Bronchial epithelial cell (primary cell): ENCODE measurements at places on chromosomes 16 and 17.

- DNase-seq: no peak
Observed at GRCh38 chr16:1426734-1427471, 4.0 kb upstream of the PERCC1 start.

DNA sequence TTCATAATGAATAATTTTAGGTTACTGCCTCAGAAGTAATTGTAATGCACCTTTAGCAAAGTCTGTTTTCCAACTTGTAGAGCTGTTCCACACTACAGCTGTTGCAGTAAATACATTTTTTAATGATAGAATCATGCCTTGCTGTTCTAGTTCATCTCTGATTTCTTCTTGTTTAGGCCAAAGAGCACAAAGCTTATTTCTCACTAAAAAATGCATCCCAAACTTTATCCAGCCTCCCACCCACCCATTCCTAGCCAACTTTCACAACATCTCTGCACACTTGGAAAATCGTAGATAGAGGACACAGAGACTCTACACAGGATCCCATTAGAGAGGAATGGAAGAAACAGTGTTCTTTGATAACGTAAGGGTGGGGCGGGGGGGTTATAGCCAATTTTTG is 252.2 kb upstream of the DYNLRB2 start:
- no peak for DNase-seq

GRCh38 chr16:69404275-69404805 is 18.5 kb upstream of the TERF2 start:
- peak; percentile 82 for DNase-seq

- DNase-seq: no peak
Observed at GRCh38 chr16:85613604-85614337, 649 bp downstream of the GSE1 start.

DNA sequence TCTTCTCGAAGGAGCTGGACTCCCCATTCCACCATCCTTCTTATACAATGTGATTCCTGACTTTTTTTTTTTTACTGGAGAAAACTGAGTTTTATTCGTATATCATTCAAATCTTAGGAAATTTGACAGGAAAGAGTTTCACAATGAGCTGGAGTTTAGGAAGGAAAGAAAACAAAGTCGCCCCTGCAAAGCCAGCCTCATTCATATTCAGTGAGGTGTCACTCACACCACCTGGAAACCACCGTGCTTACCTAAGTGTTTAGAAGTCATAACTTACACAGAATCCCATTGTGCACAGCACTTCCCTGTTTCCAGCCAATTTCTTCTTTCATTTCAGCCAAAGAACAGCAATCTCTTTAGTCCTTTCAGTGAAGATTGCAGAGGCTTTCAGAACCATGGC is 90.3 kb upstream of the CHMP6 start:
- peak; percentile 89 for DNase-seq

- DNase-seq: no peak
Observed at GRCh38 chr17:33837281-33837680, 417.8 kb upstream of the CCL2 start.

DNA sequence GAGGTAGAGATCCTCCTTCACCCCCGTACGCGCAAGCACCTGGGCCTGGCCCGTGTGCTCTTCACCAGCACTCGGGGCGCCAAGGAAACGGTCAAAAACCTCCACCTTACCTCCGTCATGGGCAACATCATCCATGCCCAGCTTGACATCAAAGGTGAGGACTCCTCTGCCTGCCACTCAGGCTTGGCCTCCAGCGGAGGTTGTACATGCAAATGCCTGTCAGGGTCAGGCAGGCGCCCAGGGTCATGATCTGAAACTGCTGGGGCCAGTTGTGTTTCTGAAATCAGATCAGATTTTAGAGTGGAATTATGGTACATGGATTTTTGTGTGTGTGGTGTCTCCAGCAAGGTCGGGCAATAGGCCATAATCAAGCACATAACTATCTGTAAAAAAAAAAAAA is 3.8 kb downstream of the SETD1A start:
- DNase-seq: no peak

GRCh38 chr17:47957591-47958490 is at the start of gene PRR15L:
TSS of gene PRR15L (minus strand) at chr17:47957883. CDS start at chr17:47953234, 4,649 bp downstream.
- peak; percentile 38 for DNase-seq

DNA sequence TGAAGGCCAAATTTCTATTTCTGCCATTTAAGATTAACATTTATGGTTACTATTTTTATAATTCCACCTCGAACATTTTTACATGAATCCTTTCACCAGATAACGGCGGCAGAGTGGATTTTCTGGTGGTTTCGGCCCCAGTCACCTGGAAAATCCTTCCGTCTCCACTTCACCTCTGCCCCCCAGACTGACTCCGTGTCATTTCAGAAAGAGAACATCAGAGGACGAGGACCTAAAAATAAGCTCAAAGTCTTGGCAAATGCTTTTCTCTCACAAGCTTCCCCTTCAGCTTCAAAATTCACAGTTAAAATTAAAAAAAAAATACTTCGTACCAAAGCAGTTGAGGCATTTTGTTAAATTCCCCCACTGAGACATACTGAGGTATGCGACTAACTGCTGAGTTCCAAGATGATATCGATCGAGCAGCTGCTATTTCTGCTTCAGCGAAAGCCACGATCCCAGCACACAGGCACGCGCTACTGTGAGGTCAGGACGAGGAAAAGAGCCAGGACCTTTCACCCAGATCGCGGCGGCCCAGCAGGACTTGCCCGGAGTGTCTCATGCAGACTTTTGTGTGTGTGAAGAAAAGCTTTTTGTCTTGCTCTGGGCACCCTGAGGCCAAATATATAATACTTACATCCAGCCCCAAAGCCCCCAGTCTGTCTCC is 36.8 kb downstream of the ASPA start:
- DNase-seq: no peak

DNA sequence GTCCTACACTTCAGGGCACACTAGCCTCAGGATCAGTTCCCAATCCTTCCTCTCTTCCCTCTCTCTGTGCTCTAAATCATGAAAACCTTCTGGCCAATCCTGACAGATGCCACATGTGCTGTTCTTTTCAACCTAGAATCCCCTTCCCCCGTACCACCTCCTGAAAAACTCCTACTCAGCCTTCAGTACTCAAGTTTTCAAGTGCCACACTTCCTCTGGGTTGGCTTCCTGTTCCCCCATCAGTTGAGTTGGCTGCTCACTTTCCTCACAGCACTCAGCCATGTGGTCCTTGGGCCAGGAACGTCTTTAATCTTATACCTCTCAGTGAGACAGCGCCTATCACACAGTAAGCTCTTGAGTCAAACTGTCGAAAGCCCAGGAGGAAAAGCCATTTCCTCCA is 3.3 kb downstream of the ASPHD1 start:
- no peak for DNase-seq

DNA sequence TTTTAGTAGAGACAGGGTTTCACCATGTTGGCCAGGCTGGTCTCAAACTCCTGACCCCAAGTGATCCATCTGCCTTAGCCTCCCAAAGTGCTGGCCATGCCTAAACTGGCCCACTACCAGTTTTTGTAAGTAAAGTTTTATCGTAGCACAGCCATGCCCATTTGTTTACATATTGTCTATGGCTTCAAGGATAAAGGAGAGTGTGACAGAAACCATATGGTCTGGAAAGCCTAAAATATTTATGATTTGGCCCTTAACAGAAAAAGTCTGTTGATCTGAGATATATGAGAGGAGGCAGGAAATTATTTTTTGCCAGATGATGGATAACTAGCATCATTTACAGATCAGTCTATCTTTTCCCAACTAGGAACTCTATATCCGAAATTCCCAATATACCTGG is 4.5 kb downstream of the AKAP10 start:
- no peak for DNase-seq

GRCh38 chr16:64004116-64004515 is 1117.7 kb downstream of the CDH11 start:
- no peak for DNase-seq

- DNase-seq: no peak
Observed at GRCh38 chr17:37713028-37713431, 31.8 kb downstream of the HNF1B start.

DNA sequence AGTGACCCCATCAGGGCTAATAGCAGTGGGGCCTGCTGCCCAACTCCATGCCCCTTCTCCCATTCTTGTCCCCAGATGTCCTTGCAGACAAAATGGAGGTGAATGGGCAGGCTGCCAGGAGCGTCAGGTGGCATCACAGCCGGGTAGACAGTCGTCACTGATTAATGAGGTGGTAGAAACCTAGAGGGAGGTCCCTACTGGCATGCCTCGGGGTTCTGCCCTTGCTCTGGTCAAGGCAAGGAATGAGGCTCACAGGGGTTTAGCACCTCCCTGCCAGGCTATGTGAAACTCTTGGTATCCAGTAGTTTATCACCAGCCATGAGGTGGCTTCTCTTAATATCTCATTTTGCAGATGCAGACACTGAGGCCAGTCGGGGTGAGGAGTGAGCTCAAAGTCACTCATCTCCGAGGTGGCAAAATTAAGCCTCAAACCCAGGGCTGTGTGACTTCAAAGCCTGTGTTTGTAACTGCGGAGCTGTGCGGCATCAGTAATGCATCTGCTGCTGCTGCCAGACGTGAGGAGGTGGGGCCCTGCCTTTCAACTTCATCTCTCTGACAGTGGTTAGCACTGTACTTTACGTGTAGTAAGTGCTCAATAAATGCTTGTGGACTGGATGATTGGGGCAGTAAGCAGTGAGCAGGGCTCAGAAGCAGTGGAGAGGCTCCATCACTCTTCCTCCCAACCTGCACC is 21.3 kb downstream of the RAI1 start:
- DNase-seq: no peak

- no peak for DNase-seq
Observed at GRCh38 chr17:35406568-35406967, 25.7 kb downstream of the SLFN12 start.

- no peak for DNase-seq
Observed at GRCh38 chr16:71467810-71468209, 5.8 kb upstream of the ZNF23 start.

GRCh38 chr16:22900863-22901262 is 86.9 kb downstream of the HS3ST2 start:
- DNase-seq: no peak

- no peak for DNase-seq
Observed at GRCh38 chr16:12387311-12387710, 410.8 kb downstream of the SNX29 start.

DNA sequence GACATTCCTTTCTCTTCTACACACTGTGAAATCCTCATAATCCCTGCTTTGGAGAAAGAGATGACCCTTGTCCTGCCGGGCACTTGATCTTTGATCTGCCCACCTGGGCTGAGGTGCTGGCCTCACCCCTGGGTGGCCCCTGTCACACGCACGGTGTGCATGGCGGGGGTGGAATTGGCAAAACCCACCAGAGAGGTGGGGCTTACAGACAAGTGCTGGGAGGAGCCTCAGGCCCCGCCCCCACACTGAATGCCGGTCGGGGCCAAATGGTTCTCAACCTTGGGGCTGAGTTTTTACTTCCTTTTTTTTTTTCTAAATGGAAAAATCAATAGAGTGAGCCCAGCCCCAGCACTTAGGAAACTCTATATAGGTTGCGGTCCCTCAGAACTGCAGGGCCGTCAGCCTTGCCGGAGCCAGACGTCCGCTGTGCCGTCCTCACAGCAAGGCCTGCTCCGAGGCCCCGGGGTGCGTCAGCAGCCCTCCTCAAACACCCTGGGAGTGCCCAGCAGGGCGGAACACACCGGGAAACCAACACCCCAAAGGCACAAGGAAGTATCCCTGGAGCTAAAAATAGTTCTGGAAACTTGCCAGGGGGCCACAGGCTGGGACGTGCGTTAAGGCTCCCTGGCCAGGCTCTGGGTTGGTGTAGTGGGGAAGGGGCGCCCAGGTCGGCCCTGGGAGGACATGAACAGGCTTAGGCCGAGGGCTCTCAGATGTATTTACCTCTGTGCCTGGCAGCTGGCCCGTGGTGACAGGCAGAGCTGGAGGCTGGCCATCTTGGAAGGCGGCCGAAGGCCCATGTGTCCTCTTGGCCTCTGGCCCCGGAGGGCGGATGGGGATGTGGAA is 11.0 kb downstream of the GPRC5C start:
- DNase-seq: peak; percentile 78

- DNase-seq: no peak
Observed at GRCh38 chr17:63476854-63477479, at the start of gene ACE. TSS of gene ACE (plus strand) at chr17:63477061. CDS start at chr17:63477095, 34 bp downstream.

GRCh38 chr17:52079496-52079895 is 79.0 kb downstream of the CA10 start:
- peak; percentile 3 for DNase-seq

DNA sequence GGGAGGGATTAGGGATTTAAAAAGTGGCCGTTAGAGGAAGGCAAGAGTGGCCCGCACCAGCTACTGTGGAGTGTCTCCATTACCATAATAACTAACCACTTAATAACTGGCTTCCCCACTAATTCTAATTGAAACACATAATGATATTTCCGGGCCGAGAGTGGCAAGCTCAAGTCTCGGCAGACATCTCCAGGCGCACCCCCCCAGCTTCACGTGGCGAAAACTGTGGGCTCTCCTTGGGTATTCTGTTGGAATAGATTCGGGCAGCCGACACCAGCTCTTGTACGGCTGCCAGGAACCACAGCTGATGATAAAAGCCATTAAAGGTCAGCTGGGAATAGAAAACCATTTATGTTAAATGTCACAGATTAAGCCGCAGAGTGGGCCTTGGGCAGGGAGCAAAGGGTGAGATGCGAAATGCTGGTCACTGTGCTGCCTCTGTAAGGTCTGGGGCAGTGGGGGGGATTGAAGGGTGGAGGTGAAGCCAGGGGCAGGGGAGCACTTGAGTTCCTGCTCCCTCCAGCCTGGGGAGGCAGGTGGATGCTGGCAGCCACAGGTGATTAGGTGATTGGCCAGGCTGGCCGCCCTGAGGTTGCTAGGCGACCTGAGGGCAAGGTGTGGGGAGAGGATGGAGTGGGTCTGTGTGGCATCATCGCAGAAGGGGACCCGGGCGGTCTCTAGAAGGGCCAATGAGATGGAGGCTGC is 115.6 kb upstream of the SDK2 start:
- no peak for DNase-seq

- no peak for DNase-seq
Observed at GRCh38 chr17:82121246-82121645, 23.2 kb upstream of the FASN start.

GRCh38 chr17:64145375-64145750 is 15.4 kb upstream of the ERN1 start:
- DNase-seq: no peak

DNA sequence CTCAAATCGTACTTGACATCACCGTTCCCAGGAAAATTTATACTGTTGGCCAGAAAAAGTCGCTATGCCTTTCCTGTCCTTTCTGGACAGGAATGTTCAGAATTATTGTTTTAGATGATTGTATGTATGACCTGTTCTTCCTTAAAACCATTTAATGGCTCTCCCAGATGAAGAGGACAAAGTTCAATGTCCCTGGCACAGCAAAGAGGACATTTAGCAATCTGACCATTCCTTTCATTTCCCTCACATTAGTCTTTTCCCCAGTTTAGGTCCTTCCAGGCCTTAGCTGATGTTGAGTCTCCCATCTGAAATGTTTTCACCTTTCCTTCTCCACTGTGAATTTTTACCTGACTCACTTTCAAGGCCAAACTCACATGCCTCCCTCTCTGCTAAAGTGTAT is 938.9 kb downstream of the CDH11 start:
- no peak for DNase-seq

- peak; percentile 55 for DNase-seq
Observed at GRCh38 chr16:53282975-53283946, 151.0 kb upstream of the RBL2 start.

- no peak for DNase-seq
Observed at GRCh38 chr16:1923299-1924034, 5.3 kb upstream of the HS3ST6 start.
